ENCODE measurements at places on chromosomes 6 and 20.

DNA sequence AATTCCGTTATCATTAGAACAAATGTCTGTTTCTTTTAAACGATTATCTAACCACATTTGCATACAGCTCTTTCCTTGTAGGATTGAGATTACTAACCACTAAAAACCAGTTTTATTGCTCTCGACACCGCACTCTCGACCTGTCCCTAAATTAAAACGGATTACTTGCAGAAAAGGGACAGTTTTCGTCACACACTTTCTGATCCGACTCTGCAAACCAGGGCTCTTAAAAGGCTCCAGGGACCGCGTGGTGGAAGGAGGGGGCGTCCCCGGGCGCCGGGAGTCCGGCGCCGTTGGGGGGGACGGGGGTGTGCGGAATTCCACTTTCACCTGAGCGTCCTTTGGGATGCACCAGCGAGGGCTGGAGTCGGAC, 731 bp downstream of the MAK start:
- no peak for DNase-seq

DNA sequence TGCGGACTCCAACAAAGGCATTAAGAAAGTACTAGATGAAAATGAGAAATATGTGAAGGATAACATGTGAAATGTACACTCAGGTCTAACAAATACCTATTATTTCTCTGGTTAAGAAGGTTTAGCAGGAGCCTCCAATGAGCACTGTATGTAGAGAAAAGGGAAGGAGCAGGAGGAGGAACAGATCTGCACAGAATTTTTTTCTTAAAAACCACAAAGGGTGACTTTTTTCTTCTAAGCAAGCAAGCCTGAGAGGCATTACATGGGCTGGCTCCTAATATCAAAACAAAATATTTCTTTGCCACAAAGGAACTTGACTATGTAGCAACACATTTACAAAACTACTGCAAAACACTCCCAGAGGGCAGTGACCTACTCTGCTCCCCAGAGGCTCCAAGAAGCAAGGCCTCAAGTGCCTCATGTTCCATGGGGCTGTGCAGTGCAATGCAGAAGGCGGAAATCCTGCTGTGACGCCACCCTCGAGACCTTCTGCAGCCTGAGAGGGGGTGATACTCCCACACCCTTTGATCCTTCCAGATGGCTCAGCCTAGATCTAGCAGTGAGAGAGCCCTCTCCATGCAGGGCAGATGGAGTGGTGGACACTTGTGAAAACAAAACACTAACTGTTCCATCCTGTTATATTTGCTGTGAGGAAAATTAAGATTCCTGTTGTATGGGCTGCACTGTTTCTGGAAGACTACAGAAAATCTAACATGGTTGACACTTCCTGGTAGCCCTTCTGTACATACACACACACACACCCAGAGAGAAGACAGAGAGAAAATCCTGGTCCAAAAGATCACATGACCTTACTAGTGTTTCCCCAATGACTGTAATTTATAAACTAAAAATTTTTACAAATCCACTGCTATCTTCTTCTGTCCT, 36.0 kb upstream of the SMIM29 start:
- no peak for DNase-seq

- no peak for DNase-seq
Measured at GRCh38 chr20:47067776-47068175, 173.1 kb downstream of the EYA2 start.

DNA sequence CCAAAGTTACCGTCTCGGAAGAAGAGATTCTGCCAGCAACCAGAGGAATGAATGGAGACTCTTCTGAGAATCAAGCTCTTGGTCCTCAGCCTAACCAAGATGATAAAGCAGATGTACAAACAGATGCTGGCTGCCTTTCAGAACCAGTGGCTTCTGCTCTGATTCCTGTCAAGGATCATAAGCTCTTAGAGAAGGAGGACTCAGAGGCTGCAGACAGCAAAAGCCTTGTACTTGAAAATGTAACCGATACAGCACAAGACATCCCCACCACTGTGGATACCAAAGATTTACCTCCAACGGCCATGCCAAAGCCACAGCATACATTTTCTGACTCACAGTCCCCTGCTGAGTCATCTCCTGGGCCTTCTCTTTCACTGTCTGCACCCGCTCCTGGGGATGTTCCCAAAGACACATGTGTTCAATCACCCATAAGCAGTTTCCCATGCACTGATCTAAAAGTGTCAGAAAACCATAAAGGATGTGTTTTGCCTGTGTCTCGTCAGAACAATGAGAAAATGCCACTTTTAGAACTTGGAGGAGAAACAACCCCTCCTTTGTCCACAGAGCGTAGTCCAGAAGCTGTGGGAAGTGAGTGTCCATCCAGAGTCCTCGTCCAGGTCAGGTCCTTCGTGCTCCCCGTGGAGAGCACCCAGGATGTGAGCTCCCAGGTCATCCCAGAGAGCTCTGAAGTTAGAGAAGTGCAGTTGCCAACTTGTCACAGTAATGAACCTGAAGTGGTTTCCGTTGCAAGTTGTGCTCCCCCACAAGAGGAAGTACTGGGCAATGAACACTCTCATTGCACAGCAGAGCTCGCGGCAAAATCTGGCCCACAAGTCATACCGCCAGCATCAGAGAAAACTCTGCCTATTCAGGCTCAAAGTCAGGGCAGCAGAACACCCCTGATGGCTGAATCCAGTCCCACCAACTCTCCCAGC, 109.6 kb downstream of the RTN4IP1 start:
- no peak for DNase-seq

DNA sequence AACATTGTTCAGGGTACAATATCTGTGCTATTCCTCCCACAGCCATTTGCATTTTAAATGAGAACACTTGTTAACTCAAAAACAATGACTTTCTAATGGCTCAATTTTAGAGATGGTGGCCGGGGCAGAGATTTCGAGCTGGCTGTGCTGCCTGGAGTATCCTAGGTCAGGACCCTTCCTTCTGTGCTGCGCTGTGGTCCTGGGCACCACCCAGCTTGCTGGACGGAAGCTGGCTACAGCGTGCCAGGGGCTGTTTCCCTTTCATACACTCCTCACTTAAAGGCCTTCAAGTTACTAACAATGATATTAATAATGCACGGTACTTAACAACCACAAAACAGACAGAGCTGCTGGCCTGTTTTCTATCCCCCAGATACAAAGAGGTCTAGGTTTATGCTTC, 194.4 kb upstream of the CST7 start:
- no peak for DNase-seq

DNA sequence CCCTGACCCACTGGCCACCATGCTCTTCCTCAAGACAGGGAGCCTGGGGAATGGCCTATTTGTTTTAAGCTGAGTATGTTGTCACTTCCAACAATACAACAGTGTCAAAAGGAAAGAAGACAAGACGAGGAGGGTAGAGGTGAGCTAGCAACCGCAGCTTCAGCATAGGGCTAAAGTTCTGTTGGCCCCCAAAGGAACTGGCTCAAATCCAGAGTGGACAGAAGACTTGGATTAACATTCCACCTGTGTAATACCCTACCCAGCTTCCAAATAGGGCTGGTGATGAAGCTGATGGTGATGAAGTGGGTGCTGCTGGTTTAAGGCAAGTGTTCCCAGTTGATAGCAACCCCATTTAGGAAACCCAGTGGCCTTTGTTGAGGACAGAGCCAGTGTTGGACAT, 31.7 kb upstream of the KCNK5 start:
- no peak for DNase-seq

DNA sequence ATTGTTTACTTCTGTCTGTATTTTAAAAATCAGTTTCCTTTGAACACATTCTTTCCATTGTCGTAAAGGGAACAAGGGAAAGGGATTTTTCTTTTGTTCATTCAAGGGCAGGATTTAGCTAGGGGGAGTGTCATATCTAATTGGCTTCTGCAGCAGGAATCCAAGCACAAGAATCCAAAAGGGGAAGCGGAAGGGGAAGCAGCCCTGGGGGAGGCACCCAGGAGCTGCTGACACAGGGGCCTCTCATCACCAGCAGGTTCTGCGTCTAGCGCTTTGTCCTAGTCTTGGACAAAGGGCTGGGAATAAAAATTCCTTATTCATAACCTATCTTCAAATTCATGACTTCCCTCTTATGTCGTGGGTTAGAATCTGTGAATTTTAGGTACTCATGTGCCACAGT, 13.7 kb downstream of the RIPK1 start:
- DNase-seq: no peak

DNA sequence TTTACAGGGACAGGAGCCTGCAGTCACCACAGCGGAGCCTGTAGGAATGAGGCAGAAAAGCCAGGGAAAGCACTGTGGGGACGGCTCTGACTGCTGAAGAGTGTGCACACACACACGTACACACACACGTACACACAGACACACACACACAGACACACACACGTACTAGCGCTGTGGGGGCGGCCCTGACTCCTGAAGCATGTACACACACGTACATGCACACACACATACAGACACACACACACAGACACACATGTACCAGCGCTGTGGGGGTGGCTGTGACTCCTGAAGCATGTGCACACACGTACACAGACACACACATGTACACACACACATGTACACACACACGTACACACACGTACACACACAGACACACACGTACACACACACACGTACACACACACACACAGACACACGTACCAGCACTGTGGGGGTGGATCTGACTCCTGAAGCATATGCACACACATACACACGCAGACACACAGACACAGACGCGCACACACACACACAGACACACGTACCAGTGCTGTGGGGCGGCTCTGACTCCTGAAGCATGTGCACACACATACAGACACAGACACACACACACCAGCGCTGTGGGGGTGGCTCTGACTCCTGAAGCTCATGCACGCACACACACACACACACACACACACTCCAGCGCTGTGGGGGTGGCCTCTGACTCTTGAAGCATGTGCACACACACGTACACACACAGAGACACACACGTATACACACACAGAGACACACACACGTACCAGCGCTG, 127.3 kb downstream of the DLL1 start:
- DNase-seq: no peak

DNA sequence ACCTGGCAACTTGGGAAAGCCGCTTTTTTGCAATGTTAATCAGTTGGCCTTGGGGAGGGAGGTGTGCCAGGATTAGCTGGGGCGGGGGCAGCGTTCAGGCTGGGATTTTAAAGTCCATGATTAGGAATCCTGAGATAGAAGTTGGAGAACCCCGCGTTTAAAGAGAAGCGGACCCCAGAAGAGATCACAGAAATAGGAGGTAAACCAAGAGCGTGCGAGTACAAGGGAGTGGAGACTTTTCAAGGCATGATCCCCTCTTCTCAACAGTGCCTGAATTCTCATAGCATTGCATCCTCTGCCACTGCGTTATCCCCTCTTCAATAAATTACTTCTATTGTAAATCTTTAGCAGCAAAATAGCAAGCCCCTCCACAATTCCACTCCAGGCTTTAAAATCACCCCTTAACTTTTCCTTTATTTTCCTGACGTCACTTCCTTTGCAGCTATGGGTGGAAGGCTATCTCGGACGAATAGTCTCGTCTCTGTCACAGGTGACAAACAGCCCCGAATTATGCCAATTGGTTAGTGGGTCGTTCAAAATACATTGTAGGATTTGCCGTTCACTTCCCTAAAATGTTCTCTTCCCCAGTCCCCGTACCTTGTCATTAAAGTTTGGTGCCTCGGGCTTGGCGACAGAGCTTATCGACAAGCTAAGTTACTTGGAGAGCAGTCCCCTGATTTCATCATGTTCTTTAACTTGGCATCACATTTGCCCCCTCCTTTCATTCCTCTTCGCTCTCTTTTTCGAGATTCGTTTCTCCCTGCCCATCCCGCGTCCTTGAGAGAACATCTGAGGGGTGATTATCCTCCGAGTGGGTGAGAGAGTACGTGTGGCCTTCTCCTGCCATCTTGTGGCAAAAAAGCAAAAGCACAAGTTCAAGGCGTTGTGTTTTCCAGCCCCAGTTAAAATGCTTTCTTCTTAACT, 17.1 kb downstream of the OR2B2 start:
- DNase-seq: peak; percentile 62

DNA sequence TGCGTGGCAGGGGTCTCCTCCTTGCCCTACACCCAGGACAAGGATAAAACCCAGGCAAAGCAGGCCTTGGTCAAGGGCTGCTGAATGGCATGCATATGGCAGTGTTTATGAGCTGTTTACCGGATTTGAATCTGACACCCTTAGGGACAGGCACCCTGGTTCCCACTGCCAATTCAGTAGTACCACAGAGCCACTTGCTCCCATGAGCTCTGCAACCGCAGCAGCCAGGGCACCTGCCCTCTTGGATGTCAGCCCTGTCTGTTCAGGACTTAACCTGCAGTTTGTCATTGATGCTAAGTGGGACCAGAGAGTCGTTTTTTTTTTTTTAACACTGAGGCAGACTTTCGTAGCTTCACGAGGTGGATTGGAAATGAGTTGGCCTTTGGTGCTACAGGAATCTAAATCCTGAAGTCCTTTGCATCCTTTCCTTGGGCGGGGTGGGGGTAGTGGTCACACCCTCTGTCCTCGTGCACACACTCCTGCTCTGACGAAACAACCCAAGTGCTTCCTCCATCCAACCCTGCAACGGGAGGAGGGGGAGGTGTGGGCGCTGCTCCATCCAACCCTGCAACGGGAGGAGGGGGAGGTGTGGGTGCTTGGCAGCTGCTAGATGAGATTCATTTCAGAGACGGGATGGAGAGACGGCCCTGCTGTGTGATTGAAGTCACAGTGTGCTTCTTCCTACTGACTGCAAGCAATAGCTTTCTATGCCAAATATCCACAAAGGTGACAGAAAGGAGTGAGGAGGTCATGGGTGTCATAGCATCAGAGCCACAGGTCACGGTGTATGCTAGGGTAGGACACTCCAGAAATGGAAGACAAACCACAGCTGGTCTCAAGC, 166.5 kb downstream of the SMOC2 start:
- no peak for DNase-seq

GRCh38 chr6:145044641-145045246, 690.6 kb downstream of the EPM2A start:
- no peak for DNase-seq

DNA sequence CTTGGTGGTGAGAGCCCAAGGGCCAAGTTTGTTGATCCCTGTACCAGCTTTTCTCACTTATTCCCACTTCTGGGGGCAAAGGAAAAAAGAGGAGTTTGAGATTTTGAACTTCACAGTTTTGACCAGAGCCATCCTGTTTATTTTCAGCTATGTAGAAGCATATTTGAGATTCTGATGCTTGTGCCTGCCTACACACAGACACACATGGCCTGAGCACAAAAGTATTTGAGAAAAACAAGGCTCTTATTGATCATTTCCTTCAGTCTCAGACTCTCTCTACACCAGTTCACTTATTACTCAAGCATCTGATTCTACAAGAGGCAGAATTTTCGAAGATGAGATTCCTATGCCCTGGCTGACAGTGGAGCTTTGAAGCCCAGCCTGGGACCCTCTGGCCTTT, 100.7 kb downstream of the TCP11 start:
- no peak for DNase-seq

DNA sequence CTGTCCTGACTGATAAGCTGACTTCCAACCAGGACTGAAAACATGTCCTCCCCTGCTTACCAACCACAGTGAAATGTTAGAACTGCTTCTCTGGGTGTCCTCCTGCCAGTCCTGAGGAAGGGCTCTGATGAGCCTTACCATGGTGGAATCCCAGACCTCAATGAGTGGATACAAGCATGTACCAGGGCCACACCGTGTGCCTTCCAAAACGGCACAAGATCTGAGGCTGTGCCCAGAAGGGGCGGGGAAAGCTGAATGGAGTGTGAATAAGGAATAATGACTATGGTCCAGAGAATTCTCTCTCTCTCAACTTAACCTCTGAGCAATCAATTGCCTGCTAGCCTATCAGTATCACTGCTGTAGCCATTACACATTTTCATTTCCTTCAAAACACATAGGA, 51.7 kb downstream of the PDE10A start:
- DNase-seq: no peak
